ENCODE measurements at places on chromosomes 6 and 20.

DNA sequence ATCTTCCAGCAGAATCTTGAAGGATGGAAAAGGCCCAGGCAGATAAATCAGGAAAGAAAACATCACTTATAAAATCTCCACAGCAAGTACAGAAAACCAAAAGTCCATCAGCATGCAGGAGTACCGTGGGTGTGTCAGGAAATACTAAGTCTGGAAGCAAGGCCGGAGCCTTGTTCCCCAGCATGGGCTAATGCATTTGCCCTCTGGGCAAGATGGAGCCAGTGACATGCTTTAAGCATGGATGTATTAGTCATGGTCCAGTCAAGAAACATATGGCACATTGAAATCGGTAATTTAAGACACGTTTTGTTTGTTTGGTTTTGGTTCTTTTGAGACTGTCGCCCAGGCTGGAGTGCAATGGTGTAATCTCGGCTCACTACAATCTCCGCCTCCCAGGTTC lies 506.0 kb upstream of the JARID2 start:
- ATAC-seq: no peak

DNA sequence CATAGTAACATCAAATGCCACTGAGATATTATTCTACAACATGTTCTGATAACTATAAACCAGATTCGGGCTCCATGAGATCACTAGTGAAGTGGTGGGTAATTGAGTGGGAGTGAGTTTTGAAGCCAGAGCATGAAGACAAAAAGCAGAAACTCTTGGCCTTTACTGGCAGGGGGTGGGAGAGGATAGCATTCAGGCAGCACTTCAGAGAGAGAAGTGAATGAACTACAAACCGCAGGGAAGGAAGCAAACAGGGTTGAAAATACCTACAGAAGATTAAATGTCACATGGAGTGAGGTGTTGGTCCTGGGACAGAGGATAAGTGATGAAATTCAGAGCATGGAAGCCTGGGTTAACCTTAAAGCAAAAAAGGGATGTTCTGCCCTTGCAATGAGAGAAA lies 250.0 kb downstream of the EPM2A start:
- no peak for ATAC-seq

DNA sequence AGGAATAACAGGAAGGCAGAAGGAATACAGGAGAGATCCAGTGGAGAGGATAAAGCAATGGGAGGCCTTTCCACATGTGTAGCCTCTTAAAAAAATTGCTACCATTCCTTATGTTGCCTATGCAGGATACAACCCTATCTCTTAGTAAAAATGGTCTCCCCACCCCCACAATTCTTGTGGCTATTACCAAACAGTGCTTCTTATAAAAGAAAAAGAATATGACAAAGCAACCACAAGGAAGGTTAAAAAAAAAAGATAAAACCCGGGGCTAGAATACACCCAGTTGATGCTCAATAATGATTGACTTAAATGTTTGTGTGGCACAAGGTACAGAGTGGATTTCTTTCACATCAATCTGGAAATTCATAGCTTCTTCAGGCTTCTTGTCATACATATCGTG lies 250.9 kb downstream of the HIVEP2 start:
- peak; percentile 62 for ATAC-seq

DNA sequence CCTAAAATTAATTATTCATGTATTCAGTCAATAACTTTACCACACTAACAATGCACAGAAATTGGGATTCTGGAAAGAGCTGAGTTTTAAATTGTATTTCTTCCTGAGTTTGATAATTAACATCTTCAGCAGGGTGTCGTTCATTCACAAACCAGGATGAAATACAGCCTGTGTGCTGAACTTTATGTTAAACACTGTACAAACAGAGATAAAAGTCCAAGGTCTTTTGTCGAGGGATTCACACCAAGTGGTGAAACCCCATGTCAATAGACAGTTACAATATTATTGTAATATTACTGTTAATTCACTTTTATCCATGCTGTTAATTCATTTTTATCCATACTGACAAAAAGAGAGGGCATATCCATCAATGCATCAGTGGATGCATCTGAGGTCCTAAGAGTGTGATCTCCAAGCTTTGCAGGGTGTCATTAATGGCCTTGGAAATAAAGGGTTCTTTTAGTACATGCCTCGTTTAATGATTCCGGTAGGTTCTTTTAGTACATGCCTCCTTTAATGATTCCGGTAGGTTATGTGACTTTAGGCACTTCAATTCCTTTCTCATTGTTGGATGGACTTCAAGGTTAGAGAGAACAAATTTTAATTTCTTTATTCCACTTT lies 234.3 kb downstream of the PLCB1 start:
- no peak for ATAC-seq

GRCh38 chr20:48139262-48140041 lies 354.2 kb upstream of the SULF2 start:
- no peak for ATAC-seq

GRCh38 chr6:144435602-144436426 lies 150.7 kb downstream of the UTRN start:
- no peak for ATAC-seq

DNA sequence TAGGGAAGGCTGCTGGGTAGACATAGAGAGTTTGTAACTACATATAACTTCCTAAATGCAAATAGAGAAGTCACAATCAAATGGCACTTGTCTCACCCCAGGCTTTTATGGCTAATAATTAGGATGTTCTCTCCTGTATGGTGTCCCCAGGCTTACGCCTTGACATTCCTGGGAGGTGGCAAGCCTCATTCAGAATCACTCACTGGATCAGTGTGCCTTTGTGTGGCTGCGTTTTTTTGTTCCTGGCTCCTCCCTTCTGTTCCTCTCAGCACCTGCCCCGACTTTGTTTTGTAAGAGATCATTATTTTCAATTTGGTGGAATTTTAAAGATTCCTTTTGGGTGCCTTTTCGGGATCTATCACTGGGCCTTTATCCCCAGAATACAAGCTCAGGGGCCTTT lies 5.7 kb downstream of the LAMP5 start:
- ATAC-seq: no peak

- no peak for ATAC-seq
These were observed 275.2 kb downstream of the TFAP2B start for GRCh38 chr6:51093871-51094270.

- no peak for ATAC-seq
These were observed 45.6 kb downstream of the TAF8 start for GRCh38 chr6:42095776-42096541.

GRCh38 chr6:38248500-38249234 lies 391.1 kb downstream of the BTBD9 start:
- peak; percentile 12 for ATAC-seq

DNA sequence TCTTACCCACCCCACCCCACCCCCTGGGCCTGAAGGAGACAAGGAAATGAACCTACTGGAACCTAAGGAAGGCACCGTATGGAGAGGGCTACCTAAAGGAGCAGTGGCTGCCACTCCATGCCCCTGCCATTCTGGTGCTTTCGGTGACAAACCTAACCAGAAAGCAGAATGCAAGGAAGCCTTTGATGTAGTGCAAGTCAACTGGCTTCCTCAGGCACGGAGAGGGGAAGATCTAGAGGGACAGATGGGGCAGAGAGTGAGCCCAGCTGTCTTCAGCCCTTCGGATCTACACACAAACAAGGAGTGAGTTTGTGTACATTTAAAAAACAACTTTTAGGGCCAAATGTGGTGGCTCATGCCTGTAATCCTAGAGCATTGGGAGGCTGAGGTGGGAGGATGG lies 39.5 kb downstream of the PPP1R16B start:
- peak; percentile 39 for ATAC-seq

DNA sequence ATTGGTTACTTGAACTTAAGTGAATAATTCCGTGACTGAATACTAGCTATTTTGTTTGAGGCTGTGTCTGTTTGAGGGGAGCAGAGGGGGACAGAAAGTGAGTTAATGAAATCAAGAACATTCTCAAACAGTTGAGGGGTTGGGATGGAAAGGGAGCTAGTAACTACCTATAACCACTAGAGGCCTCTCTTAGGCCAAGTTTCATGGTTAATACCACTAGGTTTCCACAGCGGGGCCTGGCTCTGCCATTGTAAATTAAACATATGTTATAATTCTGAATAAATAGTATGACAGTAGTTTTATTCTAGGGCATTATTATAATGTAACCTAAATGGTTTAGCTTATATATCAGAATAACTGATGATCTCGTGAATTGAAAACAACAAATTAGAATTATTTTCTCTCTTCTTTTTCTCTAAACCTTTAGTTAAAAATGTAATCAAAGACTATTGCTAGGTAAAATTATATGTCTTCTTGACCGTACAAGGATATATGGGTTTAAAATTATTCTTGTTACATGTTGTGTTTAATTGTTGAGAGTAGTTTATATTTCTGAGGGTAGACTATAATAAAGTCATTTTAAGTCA lies 108.1 kb downstream of the BCKDHB start:
- ATAC-seq: peak; percentile 51

DNA sequence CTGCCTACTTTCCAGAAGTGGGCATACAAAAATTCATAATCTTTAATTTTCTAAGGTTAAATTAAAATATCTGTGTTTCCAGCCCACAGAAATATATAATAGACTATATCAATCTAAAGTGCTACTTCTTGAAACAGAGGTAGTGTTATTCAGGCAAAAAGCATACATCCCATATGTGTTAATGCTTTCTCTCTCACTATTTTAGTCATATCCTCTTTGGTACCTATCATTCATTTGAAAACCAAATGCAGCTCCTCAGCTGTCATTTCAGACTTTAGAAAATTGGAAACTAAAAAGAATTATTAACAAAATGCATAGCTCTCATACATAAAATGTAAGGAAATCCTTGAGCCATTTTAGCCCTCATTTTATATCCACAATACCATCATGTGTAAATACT lies 925 bp downstream of the FHL5 start:
- ATAC-seq: peak; percentile 28

DNA sequence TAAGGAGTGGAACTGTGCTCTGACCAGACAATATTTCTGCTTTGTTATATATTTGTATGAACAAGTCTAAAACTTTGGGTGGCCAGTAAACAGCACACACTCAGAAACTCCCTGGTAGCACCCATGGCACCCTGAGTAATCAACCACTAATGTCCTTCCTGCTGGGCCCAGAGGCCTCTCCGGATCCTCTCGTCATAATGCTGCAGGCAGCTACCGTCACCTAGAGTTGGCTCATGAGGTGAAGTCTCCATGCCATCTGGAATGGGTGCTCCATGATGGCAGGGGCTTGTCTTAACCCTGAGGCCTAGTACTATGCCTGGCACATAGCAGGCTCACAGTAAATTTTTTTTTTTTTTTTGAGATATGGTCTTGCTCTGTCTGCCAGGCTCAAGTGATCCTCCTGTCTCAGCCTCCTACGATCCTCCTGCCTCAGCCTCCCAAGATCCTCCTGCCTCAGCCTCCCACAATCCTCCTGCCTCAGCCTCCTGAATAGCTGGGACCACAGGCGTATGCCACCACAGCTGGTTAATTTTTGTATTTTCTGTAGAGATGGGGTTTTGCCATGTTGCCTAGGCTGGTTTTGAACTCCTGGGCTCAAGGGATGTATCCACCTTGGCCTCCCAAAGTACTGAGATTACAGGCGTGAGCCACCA lies 3.0 kb upstream of the SDCBP2 start:
- ATAC-seq: no peak

DNA sequence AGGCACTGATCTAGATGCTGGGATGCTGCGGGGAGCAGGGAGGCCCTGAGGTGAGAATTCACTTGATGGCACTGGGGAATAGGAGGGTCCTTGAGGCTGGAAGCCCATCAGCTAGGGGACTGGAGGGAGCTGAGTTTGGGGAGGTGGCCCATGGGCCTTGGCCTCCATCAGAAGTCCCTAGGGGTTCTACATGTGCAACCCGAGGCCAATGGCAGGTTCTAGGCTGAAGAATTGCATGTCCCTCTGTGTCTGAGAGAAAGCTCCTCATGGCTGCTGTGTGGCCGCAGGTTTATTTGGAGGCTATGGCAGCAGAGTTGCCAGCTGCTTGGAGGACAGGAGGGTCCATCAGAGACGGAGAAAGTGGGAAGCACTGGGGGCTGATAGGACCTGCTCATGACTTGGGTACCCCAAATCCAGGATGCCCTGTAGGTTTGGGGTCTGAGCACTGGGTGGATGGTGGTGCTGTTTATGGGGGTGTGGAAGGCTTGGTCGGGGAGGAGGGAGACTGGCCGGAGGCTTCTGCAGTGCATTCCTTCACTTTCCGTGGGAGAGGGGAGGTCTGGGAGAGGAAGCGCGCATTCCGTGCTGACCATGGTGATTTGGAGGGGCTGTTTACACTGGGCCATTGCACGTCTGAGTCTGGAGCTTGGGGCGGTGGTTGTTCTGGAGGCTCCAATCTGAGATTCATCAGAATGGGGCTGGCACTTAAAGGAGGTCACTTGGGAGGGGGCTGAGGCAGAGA lies 24.8 kb upstream of the PHACTR3 start:
- no peak for ATAC-seq

DNA sequence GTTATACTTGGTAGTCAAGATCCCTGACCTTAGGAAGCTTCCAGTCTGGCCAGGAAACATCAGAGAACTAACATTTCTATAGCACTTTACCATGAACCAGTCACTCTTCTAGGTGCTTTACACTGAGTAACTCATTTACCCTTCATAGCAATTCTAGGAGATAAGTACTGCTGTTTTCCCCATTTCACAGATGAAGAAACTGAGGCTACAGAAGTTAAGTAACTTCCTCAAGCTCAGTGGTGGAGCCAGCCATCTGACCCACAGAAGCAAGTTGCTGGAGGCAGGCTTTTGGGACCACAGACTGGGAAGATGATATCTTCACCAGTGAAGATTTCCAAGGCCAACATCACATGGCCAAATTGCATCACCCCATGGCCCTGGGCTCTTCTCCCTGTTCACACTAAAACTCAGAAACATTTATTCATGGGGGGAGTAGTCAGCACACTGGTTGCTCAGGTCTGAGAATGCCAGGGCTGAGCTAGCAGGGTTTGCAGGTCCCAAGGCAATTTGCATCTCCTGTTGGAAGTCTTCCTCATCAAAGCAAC lies 70.3 kb downstream of the UNC5CL start:
- ATAC-seq: no peak

GRCh38 chr6:166297606-166298005 lies 10.6 kb downstream of the PRR18 start:
- ATAC-seq: no peak

- no peak for ATAC-seq
These were observed 2.3 kb upstream of the TGM2 start for GRCh38 chr20:38167328-38167850.

- peak; percentile 49 for ATAC-seq
These were observed 3.8 kb downstream of the TRIM15 start for GRCh38 chr6:30167101-30167500.

All from activated T-helper 17 cell treated with anti-CD3 and anti-CD28 coated beads, Interleukin-2, amount 50 U/mL, for 72 hours (primary cell).